ENCODE measurements at places on chromosomes 2 and 18.

DNA sequence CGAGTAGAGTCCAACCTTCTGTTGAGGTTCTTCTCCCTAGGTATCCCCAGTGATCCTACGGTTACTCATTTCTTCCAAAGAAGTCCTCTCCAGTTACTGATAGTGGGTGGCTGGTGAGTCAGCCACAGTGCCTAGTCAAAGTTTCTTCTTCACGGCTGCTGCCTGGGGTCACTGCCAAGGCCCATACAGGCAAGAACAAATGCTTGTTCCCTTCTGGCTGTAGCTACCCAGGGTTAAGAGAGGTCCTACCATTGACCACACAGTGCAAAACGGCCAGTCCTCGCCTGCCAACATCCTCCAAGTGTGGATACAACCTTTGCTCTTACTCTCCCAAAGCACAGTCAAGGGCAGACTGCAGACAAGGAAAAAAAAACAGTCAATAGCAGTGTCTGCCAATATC is 2.9 kb upstream of the PTPN4 start:
- peak; percentile 57 for DNase-seq

DNA sequence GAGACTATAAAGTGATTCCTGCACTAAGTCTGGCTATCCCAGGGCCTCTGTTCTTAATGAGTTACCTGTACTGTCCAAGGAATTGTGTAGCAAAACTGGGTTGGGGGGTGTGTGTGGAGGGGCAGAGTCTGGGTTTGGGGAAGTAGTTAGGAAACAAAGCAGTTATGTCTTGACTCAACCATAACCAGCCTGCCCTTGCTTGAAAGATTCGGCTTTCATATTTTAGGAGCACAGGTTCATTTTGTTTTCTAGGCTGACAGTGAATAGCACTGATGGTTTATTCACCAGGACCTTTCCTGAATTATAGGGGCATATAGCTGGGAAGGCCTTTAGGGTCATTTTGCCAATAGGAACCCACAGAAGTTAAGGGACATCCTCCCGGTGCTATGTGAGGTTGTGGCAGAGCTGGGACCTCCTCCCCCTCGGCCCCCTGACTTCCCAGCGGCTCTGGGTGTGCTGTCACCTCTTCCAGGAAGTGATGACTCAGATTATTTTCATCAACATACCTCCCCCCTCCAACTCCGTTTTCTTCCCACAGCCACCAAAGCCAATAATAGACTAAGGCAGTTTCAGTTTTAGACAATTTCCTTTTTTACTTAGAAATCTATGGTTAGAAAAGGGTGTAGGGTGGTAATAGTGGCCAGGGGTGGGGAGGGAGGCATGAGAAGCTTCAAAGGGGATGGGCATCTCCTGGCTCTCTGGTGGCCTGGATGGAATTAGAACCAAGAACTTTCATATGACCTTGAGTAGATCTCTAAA is 44.8 kb downstream of the SETBP1 start:
- DNase-seq, result peak; percentile 56

GRCh38 chr2:215354771-215355695 is 43.2 kb downstream of the ATIC start:
- DNase-seq, result no peak

GRCh38 chr2:235048549-235048948 is 96.7 kb downstream of the SH3BP4 start:
- DNase-seq, result no peak

GRCh38 chr2:238168196-238169047 is 9.7 kb downstream of the ERFE start:
- DNase-seq, result peak; percentile 52

DNA sequence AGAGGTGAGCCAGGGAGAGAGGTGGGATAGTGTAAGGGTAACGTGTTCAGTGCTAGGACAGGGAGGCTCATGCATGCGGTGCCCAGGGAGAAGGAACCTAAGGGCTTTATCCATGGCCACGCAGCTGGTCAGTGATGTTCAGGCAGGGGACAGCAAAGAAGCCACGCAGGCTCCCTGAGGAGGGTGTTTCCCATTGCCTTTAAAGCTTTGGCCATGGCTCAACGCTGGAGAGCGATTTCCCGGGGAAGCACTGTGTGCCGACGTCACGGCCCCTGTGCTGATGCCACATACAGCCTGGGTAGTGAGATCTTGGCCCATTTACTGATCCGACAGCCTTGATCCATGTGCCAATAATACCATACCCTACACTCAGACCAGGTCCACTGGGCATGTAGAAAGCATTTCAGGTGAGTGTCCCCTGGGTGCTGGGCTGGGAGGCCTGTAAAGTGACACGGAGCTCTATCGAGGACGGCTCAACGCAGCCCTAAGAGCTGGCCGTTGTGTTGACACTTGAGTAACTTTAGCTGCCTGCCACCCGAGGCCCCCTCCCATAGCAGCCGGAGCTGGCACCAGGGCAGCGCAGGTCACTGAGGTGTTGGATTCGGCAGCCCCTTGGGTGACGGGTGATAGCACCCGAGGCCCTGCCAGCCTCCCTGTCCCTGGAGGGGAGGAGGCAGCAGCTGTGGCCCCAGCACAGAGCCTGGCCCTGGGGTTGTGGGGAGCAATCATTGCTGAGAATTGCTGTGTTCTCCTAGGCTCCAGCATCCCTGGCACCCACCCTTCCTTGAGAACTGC is 41.4 kb downstream of the PDIA6 start:
- DNase-seq, result no peak

DNA sequence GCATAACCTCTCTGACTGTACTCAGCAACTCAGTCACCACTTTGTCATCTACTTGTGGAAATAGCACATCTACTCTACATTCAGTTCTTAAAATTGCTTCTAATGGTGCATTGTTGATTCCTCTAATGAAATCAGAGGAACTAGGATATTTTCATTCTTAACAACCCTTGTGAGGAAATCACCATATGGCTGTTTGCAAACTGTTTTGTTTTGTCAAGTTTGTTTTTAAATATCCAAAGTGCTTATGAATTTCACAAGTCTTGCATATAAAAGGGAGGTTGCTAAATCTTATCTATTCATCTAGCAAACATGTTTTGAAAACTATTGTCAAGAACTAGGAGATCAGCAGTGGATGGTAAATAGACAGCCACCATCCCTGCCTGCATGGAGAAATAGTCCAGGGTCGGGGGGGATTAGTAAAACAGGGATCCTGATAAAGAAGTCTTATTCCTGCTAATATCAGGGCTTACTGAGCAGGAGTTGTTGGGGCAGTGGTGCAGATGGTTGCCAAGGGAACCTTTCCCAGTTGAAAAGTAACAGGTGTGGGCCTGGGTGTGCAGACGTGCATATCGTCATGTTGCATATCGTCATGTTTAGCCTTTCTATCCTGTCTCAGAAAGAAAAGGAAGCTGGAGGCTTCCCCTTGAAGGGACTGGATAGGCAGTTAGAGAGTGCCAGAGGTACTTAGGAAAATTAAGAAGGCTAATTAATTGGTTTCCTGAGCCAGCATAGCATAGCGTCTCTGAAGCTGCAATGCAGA is 7.5 kb upstream of the MYO3B start:
- DNase-seq, result no peak

DNA sequence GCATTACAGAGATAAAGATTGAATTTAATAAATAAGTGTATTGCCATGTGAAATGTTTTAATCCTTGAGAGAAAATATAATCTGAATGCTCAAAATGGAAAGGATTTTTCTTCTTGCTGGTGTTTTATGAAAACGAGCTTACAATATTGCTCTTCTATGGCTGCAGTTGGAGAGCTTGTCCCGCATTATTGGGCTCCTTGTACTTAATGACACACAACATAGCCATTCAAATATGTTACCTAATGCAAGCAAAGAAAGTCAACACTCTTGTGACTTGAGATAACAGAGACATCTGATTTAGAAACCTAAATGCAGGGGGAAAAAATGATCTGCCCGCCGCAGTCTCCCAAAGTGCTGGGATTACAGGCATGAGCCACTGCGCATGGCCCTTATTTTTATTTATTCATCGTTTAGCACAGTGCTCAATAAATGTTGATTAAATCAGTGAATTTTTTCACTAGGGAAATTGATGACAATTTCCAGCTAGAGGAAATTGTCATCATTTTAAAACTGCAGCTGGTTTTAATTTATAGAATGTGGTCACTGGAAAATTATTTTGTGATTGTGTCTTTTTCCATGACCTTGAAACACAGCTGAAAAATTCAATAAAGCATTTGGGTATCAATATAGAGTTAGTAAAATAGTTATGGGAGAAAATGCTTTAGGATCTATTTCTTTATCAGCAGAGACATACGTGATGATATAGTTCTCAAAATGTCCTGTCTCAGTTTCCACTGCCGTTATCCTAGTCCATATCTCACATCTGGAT is 2.4 kb upstream of the PRKD3 start:
- no peak for DNase-seq

GRCh38 chr2:64773461-64774118 is 119.9 kb upstream of the SERTAD2 start:
- DNase-seq, result no peak

- DNase-seq, result peak; percentile 32
These were observed 1.0 kb upstream of the PPP1CB start for GRCh38 chr2:28750316-28751251.

GRCh38 chr18:32445846-32446245 is 24.8 kb downstream of the GAREM1 start:
- DNase-seq, result no peak

DNA sequence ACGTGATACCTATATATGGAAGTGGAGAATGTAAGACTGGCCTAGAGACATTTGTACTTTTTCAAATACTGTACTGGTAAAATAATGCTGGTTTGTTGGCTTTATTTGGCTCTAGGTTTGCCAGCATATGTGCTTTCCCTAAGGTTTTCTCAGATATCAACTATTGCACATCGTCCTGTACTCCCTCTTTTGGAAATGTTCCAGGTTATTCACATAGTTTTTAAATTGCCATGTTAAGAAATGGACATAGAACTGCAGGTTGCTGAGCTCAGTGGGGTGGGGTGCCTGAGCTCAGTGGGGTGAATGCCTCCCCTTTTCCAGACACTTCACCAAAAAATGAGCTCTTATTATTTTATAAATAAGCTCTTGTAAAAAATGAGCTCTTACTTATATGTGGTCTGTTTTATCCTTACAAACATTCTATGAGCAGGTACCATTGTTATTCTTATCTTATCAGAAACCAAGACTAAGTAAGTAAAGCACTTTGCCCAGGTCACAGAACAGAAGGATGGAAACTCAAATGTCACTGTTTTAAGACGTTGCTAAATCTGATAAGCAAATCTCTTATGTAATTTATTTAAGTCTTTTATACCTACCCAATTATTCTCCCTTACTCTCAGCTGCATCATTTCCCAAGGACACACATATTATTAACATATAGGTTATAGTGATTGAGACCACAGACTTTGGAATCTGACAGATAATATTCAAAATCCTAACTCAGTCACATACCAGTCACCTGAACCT is 99.0 kb downstream of the CPS1 start:
- DNase-seq, result no peak

GRCh38 chr2:28522481-28522880 is 26.6 kb downstream of the PLB1 start:
- DNase-seq, result no peak

- DNase-seq, result no peak
These were observed 2.7 kb downstream of the ZNF532 start for GRCh38 chr18:58867281-58867961.

GRCh38 chr2:135985826-135986393 is 484 bp upstream of the DARS1 start:
- no peak for DNase-seq

GRCh38 chr2:23381084-23381483 is 3.9 kb upstream of the KLHL29 start:
- DNase-seq, result no peak

DNA sequence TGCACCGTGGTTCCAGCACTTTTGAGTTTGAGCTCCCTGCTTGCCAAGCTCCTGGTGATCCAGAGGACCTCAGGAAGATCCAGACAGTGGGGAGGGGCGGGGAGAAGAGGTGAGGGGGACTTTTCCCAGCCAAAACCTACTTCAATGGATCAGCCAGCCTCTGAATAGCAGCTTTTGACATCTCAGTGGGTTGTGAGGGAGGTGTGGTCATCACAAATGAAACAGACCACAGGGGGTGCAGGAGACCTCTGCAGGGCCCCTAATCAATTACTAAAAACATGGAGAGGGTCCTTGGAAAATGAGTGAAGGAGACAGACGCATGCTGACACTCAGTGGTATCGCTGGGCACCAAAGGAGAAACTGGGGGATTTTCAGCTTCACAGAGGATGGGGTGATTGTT is 372.7 kb downstream of the ZNF521 start:
- no peak for DNase-seq

DNA sequence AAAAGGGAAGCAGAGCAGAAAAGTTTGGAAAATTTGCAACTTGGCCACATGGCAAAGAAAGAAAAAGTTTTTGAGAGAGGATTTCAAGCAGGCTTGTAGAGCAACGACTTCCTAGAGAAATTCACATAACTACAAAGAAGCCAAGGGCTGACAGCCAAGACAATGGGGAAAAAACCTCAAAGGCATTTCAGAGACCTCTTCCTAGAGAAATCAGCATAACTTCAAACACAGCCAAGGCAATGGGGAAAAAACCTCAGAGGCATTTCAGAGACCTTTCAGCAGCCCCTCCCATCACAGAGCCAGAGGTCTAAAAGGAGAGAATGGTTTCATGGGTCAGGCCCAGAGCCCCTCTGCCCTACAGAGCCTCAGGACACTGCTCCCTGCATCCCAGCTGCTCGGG is 7.2 kb downstream of the ADI1 start:
- DNase-seq, result no peak

DNA sequence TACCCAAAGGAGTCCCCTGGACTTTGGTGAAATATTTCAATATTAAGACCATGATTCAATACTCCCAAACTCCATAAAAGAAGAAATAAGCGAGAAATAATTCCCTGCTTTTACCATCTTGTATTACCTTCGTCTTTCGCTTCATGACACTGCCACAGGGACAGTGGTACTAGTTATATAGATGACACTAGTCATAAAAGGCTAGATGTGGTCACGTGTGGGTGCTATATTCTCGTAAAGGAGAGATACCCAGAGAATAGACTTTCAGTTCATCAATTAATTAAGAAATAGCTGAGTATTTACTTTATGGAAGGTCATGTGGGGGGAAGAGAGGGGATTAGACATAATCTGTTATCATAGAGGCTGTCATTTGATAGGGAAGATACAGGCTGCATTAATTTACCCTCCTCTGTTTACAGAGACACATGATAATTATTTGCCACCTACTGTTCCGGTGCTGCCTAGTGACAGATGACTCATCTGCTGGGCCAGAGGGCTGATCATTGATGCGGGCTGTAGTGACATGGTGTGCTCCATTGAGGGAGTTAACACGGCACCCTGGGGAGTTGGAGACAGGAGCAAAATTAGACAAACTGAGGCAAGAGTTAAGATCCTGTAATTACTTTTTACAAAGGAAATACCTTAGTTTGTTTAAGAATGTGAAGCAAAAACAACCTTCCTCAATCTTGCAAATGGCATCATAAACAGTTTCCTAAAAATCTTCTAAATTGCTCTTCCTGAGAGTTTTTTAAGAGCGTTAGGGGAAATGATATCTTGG is 78.2 kb upstream of the ITGB6 start:
- DNase-seq, result no peak
